ENCODE measurements at places on chromosomes 7 and 10. TPM values are rescaled to one million over a fixed set of nuclear protein-coding genes. Genes with fewer than 3 reads are reported as not detected.

- DNase-seq, result no peak
Measured at GRCh38 chr7:2948749-2949148, 94.9 kb downstream of the CARD11 start.

GRCh38 chr7:151342811-151343210, 1.2 kb downstream of the NUB1 start:
- no peak for DNase-seq

The CD36 gene
- total RNA-seq, result 8.7 TPM

The ELFN1 gene
- not detected for total RNA-seq

DNA sequence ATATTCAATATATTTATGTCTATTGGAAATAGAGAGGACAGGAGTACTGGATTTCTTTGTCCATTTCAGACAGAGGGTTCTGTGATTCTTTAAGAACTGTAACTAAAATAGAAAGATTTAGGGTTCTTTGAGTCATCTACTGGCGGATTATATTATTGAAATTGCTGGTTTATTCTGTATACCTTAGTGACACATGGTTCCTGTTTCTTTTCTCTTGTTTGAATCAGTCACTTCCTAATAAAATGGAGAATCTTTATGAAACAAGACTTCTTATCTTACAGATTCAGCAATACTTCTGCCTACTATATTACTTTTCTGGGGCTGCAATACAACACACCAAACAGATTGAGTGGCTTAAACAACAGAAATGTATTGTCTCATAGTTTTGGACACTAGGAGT, 20.8 kb upstream of the ZNF800 start:
- DNase-seq, result no peak

Data from T-helper 17 cell (primary cell).